ENCODE measurements at places on chromosomes 1 and 21.

GRCh38 chr21:21813289-21813688, 815.1 kb downstream of the NCAM2 start:
- DNase-seq, result no peak

- DNase-seq, result no peak
These were observed 89.9 kb downstream of the FOXD2 start for GRCh38 chr1:47527653-47528272.

DNA sequence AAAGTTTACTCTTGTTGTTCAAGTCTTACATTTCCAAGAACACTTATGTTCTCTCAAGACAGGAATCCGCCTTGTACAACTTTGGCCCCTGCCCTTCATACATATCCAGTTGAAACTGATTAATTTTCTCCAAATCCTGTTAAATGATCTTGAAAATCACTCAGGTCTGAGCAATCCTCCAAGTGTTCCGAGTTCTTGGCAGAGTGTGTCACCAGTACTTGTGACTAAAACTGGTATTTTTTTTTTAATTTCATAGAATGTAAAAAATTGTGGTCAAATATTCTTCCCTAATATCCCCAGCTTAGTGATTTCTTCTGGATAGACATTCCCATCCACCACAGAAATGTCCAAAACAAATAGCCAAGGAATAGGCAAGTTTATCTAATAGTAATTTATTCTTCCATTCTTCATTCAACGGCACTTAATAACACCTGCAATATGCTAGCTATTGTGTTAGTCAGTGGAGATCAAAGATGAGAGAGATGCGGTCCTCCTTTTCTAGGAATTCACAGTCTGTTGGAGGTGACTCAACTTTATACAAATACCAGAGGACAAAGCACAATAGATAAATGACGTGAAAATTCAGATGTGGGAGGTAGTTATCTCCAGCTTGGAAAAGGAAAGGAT, 71.4 kb downstream of the DIRAS3 start:
- DNase-seq, result no peak

DNA sequence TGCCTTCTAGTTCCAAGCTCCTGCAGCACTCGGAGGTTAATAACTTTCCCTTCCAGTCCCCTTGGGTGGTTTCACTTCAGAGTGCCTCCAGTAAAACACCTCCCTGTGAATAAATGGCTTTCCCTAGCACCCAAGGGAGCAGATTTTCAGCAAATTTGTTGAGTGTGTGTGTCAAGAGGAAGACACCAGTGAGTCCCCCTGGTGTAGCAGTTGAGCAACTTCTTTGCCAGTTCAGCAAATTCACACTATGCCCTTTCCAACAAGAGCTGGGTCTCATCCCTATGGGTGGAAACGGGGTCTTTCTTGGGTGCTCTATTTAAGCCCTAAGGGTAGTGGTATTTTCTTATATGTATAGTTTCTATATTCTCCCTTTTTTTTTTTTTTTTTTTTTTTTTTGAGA, 806 bp upstream of the AADACL4 start:
- no peak for DNase-seq

DNA sequence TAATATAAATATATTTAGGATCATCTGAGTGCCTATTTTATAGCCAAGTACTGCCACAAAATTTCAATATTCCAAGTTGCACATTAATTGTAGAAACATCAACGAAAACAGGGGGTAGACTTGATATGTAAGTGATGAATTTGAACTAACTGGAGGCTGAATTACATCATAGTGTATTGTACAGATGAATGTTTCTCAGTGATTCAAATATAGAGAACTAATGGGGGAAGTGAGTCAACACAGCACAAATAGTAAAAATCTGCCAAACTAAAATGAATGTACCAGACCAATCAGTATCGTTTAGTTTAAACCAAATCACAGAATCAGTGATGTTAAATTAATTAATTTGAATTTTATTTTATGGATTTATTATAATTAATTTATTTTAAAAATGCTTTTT, 42.8 kb downstream of the RTCA start:
- no peak for DNase-seq

- DNase-seq, result no peak
These were observed 4.8 kb downstream of the PPT1 start for GRCh38 chr1:40092241-40092640.

DNA sequence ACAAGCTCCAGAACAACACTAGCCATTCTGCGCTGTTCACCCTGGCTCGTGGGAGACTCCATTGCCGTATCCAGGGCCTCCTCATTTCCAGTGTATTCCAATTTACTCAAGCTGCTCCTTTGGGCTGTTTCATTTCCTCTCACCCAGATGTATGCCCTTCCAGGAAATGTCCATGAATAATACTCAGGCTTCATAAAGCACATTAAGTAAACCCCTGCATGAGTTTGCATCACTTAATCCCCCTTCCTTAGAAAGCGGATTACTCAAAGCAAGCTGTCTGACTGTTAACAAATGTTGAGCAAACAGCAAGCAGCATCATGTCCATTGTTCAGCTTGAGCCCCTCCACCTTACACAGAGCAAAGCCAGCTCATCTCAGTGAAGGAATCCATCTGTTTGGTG, 403.6 kb upstream of the PBX1 start:
- no peak for DNase-seq

- no peak for DNase-seq
These were observed 30.0 kb downstream of the ZC3H11B start for GRCh38 chr1:219582865-219583264.

DNA sequence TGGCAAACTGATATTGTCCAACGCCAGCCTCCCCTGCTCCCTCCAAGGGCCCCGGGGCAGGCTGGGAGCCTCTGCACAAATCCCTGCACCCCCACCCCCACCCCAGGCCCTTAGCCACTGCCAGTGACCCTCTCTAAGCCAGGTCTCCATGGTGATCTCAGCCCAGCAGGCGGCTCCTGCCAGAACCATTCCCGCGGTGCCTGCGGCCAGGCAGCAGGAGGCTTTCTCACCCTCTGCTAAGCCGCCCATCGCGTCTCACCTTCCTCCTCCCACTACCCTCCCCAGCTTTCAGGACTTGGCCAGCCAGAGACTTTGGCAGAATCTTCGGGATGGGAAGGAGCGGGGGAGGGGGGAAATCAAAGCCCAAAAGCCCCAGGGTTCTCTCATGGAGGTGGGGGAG, 46.8 kb upstream of the WASF2 start:
- no peak for DNase-seq

DNA sequence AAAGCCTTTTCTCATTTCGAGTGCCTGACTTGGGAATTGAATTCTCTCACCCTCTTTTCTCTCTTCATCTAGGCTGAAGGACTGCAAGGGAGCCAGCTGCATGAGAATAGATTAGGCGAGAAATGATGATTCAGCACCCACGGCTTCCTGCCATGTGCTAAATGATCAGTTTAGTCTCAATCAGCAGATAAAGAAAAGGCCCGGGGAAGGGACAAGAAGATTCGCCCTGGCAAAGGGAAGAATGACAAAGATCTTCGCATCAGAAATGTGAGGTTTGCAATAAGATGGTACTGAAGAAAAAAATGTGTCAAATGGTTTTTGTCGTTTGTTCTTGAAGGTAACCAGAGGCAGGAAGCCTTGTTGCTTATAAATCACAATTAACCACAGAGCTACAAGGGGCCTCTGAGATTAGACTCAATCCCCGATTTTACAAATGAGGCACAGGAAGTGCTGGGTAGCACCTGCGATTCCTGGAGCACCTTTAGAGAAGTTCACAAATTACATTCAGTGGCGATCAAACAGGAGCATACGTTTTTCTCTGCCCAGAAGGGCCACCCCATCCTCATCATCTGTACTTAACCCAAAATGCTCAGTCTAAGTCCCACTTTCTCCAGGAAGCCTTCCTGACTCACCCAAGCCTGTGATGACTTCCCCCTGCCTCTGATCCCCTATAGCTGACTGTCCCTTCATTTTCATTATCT, 183.4 kb downstream of the ZNF281 start:
- no peak for DNase-seq

DNA sequence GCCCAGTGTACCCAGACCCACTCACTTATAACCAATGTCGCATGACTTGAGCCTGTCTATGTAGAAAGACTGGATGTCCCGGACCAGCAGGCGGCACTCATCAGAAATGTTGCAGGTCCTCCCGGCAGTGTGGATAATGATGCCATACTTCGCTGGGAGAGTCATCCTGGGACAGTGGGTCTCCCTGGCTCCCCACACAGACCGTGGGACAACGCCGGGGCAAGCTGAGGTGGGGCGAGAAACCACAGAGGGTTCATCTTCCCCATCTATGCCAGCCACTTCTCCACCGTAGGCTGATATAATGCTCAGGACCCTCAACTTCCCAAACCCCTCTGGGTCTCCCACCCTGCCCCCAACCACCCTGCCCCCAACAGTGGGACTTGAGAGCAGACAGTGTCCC, 8.3 kb downstream of the PGLYRP4 start:
- DNase-seq, result no peak

GRCh38 chr1:107787299-107787698, 177.7 kb downstream of the VAV3 start:
- no peak for DNase-seq

- DNase-seq, result no peak
These were observed 112.1 kb downstream of the TNFSF18 start for GRCh38 chr1:172938681-172939080.

- DNase-seq, result no peak
These were observed 80.9 kb upstream of the LBR start for GRCh38 chr1:225508538-225509375.

GRCh38 chr1:24416666-24417391, 1.2 kb downstream of the NIPAL3 start:
- no peak for DNase-seq

- DNase-seq, result no peak
These were observed 66.7 kb upstream of the ANGPTL3 start for GRCh38 chr1:62530516-62531154.

DNA sequence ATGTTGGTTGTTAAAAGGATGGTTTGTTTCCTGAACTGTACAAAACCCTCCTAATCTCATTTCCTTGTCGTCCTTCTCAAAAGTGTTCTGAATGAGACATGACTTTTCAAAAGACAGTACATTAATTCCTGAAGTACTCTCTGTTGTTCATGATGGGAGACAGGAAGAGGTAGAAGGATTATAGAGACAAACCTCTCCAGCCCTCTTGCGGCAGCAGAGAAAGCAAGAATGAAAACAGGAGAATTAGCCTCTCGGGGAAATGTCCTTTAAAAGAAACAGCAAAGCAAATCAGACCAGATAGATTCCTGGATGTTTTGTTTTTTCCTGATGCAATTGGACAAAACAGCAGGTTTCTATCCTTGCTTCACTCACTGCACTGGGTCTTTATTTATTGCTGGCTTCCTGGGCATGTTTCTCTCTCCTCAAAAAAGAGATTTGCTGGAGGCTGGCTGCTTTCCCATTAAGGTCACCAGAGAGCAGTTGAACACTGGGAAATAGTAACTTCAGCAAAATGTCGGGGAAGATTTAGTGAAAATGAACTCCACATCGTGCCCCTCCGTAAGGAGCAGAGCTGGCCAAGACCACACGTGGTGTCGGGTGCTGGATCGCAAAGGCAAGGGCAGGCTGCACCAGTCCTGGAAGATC, 145.8 kb upstream of the SYT6 start:
- DNase-seq, result no peak

GRCh38 chr1:117683571-117684285, 77.9 kb downstream of the TENT5C start:
- no peak for DNase-seq

DNA sequence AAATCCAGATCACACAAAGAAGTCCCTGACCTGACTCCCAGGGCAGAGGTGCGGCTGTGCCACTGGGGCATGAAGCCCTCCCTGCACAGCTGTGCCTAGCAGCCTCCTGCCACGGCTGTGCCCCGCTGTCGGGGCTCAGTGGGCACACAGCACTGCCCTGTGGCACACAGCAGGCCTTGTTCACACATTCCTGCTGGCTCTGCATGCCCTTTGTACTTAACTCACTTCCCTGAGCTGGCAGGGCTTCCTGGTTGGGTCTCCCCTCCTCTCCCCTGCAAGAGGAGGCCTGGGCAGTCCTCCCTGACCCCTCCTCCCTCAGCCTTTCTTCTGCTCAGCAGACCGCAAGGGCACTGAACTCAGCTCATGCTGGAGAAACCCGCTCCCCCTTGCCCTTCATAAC, 14.8 kb downstream of the LHX4 start:
- DNase-seq, result no peak

DNA sequence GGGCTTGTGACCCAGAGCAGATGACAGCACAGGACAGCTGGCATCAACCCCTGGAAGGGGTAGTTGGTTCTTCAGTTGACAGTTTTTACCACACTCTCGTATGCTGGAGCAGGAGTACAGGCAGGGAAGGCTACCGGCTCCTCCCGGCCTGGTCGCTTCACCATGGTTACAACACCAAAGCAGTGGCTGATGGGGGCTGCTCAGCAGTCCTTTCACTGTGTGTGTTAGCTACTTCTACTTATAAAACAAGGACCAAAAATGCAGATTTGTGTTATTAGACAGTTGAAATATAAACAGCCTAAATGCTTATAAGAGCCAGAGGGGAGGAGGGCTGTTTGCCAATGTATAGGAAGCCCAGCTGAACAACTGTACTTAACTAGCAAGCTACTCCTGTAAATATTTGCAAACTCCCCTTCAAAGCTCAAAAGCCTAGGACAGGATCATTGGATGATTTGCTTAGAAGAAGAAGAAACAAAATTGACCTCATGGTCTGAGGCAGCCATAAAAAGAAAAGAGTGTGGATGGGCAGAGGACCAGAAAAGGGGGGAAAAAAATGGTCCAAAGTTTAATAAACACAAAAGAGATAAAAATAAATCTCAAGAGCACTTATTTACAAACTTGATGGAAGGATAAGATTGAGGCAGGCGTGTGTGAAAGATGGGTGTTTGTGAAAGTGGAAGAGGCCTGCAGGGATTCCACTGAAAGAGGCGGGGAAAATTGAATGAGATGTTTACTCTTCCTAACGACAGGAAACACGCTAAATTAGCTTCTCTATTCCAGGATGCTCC, 57.1 kb downstream of the TGFB2 start:
- no peak for DNase-seq

DNA sequence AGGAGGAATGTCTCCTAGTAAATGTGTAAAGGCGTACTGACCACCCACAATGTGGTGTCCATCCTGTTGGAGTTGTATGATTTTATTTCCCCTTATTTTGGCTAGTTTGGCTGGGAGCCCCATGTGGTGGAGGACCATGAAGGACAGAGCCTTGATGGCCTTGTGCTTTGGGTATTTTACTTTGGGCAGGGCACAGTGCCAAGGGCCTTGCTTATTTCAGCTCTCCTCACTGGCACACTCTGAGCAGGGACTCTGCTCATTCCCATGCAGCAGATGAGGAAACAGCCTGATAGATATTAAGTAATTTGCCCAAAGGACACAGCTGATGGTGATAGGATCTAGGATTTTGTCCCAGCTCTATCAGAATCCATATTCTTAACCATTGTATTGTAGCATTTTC, 50.2 kb downstream of the SMYD2 start:
- no peak for DNase-seq

GRCh38 chr1:43352881-43353280, 5.9 kb upstream of the CDC20 start:
- no peak for DNase-seq

GRCh38 chr21:16642353-16642752, 870.5 kb upstream of the CXADR start:
- DNase-seq, result no peak
